ENCODE measurements at places on chromosomes 1 and 21. TPM values are rescaled to one million over a fixed set of nuclear protein-coding genes. Genes with fewer than 3 reads are reported as not detected.
A peak's percentile ranks its signal among the peaks of the same experiment; 100 is the strongest.

DNA sequence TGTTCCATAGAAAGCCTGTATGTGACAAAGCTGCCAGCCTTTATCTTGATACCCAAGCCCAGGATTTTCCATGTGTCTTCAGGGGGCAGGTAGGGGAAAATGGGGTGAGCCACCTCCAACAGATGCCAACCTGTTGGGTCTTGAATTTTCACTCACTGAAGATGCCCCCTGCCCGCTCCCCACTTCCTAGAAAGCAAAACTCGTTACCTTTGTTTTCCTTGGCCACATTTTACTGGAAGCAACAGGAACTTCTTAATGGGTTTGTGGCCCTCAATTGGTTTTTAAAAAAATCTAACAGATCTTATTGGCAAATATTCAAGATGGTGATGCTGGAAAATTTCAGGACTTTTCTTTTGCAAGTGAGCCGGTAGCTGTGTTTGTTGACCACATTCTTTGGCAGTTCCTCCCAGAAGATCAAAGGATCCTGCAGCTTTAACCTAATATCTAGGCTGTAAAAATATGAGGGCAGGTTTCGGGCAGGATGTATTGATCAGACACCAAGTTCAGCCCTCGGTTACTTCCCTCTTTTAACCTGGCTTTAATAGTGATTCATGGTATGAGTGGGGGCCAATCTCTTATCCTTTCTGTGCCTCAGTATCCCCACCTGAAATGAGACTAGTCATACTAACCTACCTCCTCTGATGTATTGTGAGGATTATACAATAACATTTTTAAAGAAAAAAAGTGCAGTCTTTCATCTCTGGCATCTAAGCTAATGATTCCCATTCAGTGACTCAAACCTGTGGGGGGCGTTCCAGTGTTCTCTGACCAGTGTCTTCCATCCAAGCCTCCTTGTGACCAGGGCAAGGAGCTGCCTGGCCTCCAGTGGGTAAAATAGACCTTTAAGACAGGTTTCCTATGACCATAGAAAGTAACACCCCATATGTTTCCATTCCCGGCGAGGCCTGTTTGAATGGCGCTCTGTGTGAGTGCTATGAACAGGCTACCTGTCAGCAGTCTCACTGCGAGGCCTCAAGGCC is 21.3 kb upstream of the GNPAT start:
- DNase-seq = no peak

DNA sequence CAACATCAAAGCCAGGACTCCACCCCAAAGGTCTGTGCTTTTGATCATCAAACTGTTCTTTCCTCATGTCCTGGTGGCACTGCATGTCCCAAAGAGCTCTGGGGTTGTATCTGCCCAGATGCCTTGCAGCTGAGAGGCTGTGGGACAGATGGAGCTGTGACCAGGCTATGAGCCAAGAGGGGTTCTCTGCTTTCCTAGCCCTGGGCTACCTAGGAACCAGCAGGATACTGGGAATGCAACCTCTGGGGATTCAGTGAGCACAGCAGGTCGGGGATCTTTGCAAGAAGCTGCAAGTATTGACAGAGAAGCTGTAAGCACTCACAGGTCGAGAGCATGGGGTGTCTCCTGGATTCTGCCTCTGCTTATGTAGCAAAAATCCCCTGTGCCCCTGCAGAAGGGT is 186.6 kb downstream of the GRIK3 start:
- DNase-seq = no peak

DNA sequence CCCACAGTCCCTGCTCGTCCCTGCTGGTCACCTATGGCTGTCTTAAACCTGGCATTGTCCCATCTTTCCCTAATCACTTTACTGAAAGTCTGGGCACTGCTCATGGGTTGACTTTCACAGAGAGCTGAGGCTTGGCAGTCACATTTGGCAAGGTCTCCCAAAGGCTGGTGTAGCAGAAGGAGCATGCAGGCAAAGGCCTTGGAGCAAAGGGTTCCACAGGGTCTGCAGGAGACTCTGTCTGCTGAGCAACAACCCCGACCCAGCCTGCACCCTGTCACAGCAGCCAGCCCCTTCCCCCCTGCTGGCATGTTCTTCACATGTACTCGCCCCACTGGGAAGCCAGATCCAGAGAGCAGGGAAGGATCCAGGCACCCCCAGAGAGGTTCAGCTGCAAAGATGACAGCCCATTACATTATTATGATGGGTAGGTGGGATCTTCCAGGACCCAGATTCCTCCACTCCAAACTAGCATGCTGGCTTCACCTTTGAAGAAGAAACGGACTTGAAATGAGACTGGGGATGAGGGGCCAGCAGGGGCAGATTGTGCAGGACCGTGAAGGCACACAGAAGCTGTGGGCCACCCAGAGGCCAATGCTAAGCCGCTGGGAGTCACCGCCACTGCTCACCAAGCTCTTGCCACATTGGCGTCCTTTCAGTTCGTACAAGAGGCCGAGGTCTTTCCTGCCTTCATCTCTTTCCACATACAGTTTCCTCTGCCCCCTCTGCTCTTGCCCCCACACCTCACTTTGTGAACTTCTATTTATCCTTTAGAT is 14.2 kb upstream of the TMEM125 start:
- no peak for DNase-seq

DNA sequence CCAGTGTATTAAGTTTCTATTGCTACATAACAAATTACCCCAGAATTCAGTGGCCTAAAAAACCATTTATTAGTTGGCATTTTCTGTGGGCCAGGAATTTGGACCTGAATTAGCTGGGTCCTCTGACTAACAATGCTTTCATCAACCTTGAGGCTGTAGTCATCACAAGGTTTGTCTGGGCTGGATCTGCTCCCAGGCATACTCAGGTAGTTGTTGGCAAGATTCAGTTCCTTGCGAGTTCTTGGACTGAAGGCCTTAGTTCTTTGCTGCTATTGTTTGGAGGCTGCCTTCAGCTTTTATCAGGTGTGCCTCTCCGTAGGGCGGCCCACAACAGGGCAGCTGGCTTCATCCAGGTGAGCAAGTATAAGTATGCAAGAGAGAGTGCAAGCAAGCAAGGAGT is 31.4 kb upstream of the DEPDC1 start:
- DNase-seq = no peak

GRCh38 chr21:19810779-19811178 is 1187.4 kb upstream of the NCAM2 start:
- DNase-seq = no peak

- no peak for DNase-seq
These were observed 39.8 kb upstream of the KIAA0040 start for GRCh38 chr1:175232335-175232734.

The RGSL1 gene
- not detected for total RNA-seq

GRCh38 chr1:167208624-167208976 is 12.1 kb upstream of the POU2F1 start:
- DNase-seq = no peak

The OLFM3 gene
- total RNA-seq = not detected

The TRIM67 gene
- not detected for total RNA-seq

DNA sequence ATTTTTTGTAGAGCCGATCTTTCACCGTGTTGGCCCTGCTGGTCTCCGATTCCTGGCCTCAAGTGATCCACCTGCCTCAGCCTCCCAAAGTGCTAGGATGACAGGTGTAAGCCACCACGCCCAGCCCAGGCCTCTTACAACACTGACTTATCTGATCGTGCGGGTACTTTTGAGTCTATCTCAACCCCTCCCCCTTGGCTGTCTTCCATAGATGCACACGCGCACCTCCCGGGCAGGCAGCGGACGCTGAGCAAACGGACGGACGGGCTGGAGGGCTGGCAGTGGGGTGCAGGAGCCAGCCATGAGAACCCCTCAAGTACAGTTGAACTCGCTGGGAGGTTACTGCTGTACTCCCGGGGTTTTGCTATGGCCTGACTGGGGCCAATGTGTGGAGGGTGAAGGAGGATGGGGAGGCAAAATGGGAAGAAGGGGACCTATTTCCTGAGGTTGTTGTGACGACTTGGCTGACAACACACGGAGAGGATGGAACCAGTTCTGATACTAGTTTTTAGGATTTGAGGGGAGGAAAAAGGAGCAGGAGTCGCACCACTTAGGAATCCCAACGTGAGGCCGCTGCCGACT is 959 bp downstream of the CD58 start:
- DNase-seq = no peak

GRCh38 chr1:56864430-56864829 is 9.8 kb downstream of the C8A start:
- no peak for DNase-seq

DNA sequence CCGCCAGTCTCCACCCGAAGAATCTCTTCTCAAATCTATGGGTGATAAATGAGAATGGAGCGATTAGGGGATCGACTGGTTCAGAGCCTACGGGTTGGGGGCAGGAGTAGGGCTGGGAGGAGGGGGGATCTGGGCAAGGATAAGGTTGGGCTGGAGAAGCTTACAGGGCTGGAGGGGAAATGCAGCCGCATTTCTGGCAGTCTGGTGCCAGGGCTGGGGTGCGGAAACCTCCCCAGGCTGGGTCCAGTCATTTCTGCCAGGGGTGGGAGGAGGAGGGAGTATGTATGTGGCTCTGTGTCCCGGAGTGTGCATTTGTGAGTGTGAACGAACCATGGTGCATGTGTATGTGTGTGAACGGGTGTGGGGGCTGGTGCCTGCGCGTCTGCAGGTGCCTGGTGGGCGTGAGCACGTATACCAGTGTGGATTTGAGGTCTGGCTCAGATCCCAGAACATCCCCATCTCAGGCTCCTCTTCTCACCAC is 10.2 kb downstream of the C1orf216 start:
- no peak for DNase-seq

DNA sequence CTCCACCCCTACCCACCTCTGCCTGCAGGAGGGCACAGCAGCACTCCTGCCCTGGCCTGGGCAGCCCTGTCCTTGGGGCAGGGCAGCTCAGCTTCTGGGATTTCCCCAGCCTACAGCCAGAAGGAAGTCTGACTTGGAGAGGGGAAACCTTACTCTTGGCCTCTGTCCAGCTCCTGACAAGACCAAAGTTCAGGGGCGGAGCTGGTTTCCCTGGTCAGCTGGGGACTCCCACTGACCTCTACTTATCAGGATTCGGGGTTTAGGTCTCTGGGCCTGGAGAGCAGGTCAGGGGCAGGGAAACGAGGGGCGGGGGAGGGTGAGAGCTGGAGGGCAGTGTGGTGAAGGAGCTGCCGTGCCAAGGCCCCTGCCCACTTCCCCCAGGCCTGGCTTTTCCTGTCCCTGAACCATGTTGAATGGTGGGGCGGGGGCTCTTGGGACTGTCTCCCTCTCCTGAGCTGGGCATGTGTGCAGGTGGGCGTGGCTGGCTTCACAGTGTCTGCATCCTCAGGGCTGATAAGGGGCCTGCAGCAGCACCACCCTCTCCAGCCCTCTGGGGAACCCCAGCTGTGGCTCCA is 16.8 kb upstream of the ETV3 start:
- peak; percentile 74 for DNase-seq

Measured in ascending aorta (tissue), 2 donors.